Stimulated activated CD8-positive, alpha-beta memory T cell treated with anti-CD3 and anti-CD28 coated beads, Interleukin-2, amount 100 ng/mL, for 1 hour (primary cell): ENCODE measurements at places on chromosomes 5 and 9.

- no peak for DNase-seq
Observed at GRCh38 chr5:8756498-8757084, 789.3 kb downstream of the SEMA5A start.

DNA sequence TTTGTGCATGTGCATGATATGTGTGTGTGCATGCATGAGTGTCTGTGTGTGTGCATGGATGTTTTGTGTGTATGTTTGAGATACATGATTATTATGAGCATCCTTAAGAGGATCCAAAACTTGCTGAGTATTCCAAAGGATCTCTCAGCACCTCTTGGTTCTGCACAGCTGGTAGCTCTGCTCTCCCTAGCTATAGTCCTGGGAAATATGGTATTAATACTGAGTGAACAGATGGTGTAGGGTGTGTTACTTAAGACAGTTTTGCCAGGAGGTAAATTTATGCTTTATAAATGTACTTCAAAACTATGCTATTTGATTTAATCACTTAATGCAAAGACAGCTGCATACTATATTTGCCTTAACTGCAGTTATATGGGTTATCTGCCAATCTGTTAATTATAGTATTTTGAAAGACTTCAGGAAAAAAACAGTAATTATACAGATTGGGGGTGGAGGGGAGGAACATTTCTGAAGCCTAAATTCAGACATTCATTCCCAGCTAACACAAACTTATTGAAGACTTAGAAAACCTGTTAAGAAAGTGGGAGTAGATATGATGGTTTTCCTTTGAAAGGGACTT lies 215.5 kb downstream of the MPDZ start:
- DNase-seq: no peak

DNA sequence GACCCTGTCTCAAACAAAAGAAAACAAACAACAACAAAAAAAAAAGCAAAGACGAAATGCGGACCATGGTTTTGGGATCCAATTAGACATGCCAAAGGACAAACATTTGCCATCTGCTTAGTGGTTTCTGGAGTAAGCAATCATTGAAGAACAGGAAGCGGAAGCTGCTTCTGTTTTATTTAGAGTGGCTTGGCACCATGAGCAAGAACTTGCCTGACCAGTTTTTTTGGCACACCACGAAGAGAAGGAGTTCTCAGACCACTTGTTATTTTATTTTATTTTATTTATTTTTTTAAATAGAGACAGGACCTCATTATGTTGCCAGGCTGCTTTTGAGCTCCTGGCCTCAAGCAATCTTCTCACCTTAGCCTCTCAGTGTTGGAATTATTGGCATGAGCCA lies 17.0 kb downstream of the BTF3 start:
- DNase-seq: no peak

DNA sequence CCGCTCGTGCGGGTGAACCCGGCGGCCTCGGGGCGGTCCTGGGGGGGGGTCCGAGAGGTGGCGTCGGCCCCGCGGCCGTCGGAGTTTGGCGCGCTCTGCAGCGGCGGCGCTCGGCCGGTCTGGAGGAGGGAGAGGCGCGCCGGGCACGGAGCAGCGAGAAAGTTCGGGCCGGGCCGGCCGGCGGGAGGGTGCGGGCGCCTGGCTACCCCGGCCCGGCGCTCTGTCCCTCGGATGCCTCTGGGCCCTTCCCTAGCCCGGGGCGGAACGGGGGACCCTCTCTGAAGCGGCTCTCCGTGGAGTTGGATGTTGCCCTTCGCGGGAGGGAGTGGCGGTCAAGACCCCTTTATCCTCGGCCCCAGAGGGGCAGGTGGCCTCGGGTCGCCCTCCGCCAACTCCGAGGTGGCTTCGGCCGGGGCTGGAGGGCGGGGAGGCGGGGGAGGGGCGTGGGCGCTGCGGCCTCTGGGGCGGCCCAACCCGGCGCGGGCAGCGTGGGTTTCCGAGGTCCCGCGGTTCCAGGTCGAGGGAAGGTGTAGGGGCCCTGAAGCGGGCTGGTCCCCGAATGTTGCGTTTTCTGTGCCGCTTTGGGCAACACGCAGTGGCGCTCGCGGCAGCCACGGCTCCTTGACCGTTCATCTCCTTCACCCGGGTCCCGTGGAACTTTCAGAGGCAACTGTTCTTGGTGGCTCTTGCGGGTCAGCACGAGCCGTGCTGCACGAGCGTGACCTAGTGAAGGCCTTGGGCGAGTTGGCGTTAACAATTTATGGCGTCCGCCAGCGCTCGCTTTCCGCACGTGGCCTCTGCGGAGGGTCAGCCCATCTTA lies 290.5 kb downstream of the DOCK8 start:
- DNase-seq: no peak

- DNase-seq: no peak
Observed at GRCh38 chr5:95484421-95484820, 70.4 kb downstream of the SKIC3 start.

DNA sequence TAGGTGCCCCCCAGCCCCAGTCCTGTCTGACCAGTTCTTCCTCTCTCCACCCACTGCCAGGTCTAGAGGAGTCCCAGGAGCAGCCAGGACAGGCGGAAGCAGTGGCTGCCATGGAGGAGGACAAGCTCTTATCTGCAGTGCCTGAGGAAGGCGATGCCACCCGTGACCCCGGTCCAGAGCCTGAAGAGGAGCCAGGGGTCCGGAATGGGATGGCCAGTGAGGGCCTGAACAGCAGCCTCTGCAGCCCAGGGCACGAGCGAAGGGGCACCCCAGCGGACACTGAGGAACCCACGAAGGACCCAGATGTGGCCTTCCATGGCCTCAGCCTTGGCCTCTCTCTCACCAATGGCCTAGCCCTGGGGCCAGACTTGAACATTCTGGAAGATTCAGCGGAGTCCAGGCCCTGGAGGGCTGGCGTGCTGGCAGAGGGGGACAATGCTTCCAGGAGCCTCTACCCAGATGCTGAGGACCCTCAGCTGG lies 13.8 kb downstream of the PSD2 start:
- no peak for DNase-seq

GRCh38 chr5:27472871-27473270 lies 434.5 kb upstream of the CDH9 start:
- DNase-seq: no peak
